ENCODE measurements at places on chromosomes 3 and 15. TPM values are rescaled to one million over a fixed set of nuclear protein-coding genes. Genes with fewer than 3 reads are reported as not detected.

GRCh38 chr3:14658978-14659377 is 7.4 kb downstream of the CCDC174 start:
- H3K4me1 ChIP-seq = peaks cover 2% of the 10 kb centered on the region
- H3K27ac ChIP-seq = no peak overlapping the region
- H3K4me3 ChIP-seq = no peak overlapping the region
- no peaks in the 10 kb centered on the region for H3K27me3 ChIP-seq

- H3K27ac ChIP-seq = no peak overlapping the region
- DNase-seq = no peak
- H3K4me1 ChIP-seq = no peaks in the 10 kb centered on the region
Observed at GRCh38 chr3:185089343-185089742, 63.5 kb downstream of the C3orf70 start.

GRCh38 chr3:127858937-127859336 is 36.6 kb upstream of the MGLL start:
- H3K27ac ChIP-seq = no peak overlapping the region
- no peaks in the 10 kb centered on the region for H3K4me1 ChIP-seq
- no peak overlapping the region for H3K4me3 ChIP-seq

DNA sequence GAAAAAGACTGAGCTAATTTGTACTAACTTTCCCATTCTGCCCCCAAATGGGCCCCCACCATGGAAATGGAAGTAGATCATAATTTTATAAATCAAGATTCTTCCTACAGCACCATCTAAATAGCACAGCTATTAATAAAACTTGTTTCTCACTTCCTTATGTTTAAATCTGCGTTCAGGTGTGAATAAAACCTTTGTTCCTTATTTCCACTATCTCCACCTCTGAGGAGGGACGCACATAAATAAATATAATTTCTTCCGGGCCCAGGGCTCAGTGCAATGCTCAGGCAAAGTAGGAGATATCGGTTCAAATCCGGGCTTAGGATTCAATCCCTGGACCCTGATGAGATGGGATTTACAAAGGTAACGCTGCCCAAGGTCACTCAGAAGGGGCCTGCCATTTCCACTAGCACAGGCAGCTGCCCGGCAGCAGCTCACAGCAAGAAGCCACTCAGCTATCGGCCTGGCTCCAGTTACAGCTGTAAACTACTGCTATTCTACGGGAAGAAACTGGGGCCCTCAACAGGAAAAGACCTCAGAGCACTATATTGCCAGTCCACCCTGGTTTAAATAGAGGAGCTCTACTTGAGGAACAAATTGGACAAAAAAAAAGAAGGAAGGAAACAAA is 52.5 kb downstream of the FOXP1 start:
- H3K4me3 ChIP-seq = no peak overlapping the region
- no peak overlapping the region for H3K27ac ChIP-seq
- no peaks in the 10 kb centered on the region for H3K4me1 ChIP-seq
- no peaks in the 10 kb centered on the region for H3K27me3 ChIP-seq

DNA sequence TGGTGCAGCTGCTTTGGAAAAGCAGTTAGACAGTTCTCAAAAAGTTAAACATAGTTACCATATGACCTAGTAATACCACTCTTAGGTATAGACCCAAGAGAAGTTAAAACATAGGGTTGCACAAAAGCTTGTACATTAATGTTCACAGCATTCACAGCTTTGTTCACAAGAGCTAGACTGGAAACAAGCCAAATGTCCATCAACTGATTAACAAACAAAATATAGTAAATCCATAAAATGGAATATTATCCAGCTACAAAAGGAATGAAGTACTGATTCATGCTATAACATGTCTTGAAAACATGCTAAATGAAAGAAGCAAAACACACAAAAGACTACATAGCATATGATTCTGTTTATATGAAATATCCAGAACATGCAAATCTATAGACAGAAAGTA is 2.8 kb upstream of the COPG1 start:
- H3K27ac ChIP-seq = no peak overlapping the region
- DNase-seq = no peak
- no peak overlapping the region for H3K4me3 ChIP-seq
- no peaks in the 10 kb centered on the region for H3K27me3 ChIP-seq
- H3K4me1 ChIP-seq = peaks cover 21% of the 10 kb centered on the region

- no peak overlapping the region for H3K4me3 ChIP-seq
- H3K36me3 ChIP-seq = no peaks in the 10 kb centered on the region
- H3K27ac ChIP-seq = no peak overlapping the region
- no peaks in the 10 kb centered on the region for H3K4me1 ChIP-seq
- no peak for DNase-seq
- H3K27me3 ChIP-seq = no peaks in the 10 kb centered on the region
Observed at GRCh38 chr3:40701016-40701588, 176.3 kb downstream of the ZNF621 start.

DNA sequence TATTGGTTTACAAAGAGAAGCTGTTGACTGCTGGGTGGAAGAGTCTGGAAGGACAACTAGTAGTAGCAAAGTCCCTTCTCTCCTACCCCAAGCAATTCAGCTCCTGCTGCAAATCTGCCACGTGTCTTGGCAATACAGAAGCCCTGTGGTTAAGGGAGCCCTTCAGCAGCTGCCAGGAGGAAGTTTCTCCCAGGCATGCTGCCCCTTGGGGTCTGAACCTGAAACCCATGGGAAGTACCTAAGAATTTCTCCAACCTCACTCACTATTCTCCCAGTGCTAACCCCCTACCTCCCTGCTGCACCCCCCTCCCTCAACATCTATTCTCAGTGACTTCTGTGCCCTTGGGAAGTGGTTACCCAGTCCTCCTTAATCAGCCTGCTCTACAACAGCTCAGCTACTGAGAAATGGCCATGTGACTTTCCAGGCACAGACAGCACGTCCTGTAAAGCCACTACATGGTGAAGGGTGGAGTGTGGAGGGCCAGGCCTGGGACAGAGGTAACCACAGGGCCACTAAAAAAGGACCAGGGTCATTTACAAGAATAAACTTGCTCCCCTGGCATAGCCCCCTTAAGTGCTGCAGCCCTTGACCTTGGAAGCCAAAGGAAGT is 316.6 kb downstream of the NTRK3 start:
- no peaks in the 10 kb centered on the region for H3K27me3 ChIP-seq
- DNase-seq = no peak
- no peak overlapping the region for H3K4me3 ChIP-seq

DNA sequence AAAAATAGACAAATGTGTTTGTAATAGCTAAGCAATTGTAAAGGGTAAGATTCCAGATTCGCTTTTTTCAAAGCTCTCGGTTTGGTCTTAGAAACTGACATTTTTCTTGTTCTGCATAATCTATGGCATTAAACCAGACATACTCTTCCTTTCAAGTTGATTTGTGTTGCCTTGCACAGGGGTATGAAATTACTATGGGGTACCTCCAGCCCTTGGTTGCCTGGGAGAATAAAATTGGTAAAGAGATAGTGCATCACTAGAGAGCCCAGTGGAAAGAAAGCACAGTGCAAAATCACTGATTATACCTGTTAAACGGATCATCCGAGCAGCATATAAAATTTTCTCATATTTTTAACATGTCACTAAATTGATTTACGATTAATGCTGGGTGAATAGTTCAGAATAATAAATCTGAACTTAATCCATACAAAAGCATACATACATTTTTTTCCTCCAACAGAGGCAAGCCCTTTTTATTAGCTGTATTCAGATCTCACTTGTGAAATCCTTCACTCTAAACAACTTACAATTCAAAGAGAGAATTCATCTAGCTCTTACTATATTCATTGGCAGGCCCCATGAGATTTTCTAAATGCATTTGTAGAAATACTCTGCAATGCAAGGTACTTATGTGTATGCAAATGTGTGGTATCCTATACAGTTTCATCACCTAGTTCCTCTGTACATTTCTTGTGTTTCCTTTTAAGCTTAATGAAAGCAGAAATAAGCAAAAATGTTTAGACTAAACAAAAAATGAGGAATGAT is 224.4 kb downstream of the ROBO1 start:
- H3K4me3 ChIP-seq = no peak overlapping the region
- H3K4me1 ChIP-seq = no peaks in the 10 kb centered on the region
- H3K27me3 ChIP-seq = no peaks in the 10 kb centered on the region
- no peak for DNase-seq
- H3K27ac ChIP-seq = no peak overlapping the region

Gene THSD4
- 21.5 TPM for total RNA-seq

DNA sequence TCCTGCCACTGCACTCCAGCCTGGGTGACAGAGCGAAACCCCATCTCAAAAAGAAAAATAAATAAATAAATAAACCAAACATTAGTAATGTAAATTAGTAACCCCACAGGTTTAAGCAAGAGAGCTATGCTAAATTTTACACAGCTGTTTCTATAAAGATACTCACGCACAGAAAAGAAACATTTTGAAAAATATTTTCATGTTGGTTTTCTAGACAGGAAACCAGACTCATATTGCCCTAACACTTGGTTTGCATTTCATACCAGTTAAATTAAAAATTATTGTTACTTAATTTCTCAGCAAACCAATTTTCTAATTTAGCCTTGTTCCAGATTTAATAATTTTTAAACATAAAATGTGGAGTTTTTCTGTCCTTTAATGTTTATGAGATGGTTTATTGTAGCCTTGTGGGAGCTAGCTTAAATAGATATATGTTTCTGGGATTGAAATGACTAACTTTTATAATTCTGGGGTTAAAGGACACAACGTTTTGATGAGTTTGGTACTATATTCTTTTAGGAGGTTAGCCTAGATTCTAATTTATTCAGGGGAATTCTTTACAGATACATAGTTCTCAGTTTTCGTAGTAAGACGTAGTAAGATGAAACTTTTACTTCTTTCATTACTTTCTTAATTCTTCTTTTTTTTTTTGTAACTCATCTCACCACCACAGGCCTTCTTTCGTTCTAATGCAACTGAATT is 42.6 kb upstream of the SLC4A7 start:
- no peaks in the 10 kb centered on the region for H3K27me3 ChIP-seq
- no peaks in the 10 kb centered on the region for H3K4me1 ChIP-seq
- H3K36me3 ChIP-seq = no peaks in the 10 kb centered on the region
- no peak overlapping the region for H3K4me3 ChIP-seq

DNA sequence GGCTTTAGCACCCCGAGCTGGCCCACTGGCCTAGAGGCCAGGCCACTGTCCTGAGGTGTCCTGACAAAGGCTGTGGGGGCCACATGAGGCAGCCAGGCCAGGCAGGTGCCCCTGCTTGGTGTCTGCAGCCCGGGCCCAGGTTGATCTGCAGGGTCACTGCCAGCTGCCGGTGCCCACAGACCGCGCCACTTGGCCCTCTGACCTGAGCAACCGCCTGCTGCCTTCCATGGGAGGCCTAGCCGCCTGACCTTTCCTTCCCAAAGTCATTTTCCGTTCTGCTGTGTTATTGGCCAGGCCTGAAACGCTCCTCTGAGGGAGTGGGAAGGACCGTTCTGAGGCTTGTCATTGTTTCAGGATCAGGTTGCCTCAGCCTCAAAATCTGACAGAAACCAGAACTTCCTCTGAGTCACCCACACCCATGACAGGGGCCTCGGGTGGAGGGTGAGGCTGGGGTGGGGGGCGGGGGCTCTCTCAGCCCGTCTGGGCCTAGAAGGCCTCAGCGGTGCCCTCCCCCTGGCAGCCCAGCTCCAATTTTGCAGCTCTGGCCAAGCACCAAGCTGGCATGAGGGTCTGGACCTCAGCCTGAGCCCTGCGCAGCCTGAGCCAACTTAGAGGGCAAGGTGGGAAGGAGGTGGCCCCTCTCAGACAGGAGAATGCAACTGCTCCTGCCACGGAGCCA is 140.7 kb upstream of the MEF2A start:
- DNase-seq = no peak
- no peak overlapping the region for H3K4me3 ChIP-seq
- H3K36me3 ChIP-seq = no peaks in the 10 kb centered on the region
- H3K27ac ChIP-seq = peak overlapping the region; percentile 5
- H3K27me3 ChIP-seq = no peaks in the 10 kb centered on the region

Gene IGSF11
- total RNA-seq = 105 TPM

DNA sequence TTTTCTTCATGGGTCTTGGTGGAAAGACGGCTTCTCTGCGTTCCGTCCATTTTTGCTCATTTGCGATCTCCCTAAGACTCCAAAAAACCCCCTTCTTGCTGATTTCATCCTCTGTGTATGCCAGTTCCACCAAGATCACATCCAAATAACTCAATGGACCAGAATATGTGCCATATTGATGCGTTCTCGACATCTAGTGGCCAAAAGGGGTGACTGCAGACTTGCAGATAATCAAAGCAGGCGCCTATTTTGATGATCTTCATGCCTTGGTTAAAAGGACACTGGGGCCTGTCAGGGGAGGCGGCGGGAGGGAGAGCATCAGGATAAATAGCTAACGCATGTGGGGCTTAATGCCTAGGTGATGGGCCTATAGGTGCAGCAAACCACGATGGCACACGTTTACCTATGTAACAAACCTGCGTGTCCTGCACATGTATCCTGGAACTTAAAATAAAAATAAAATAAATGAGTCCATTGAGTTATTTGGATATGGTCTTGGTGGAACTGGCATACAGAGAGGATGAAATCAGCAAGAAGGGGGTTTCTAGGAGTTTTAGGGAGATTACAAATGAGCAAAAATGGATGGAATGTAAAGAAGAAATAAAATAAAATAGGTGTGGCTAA is 104.2 kb upstream of the RAD18 start:
- peak; percentile 76 for DNase-seq
- H3K27ac ChIP-seq = no peak overlapping the region
- H3K4me3 ChIP-seq = no peak overlapping the region
- H3K36me3 ChIP-seq = no peaks in the 10 kb centered on the region
- H3K27me3 ChIP-seq = no peaks in the 10 kb centered on the region

- peaks cover 5% of the 10 kb centered on the region for H3K4me1 ChIP-seq
- no peak overlapping the region for H3K27ac ChIP-seq
- H3K36me3 ChIP-seq = no peaks in the 10 kb centered on the region
- no peaks in the 10 kb centered on the region for H3K27me3 ChIP-seq
- H3K4me3 ChIP-seq = no peak overlapping the region
Observed at GRCh38 chr3:193788189-193788991, 195.4 kb downstream of the OPA1 start.

DNA sequence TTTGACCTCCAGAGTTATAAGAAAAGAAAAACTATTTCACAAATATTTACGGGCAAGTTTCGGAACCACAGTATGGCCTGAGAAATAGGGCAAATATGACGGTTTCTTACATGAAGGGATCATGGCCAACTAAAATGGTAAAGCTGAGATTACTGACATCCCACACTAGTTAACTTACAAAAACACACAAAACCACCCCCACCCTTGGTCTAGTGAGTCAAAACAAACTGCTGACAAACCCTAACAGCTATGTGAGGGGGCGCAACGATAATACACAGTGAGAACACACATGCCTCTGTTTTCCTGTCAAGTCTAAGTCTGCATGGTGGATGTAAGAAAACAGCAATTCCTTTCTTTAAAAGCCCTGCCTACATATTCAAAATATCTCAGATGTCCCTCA is 32.3 kb downstream of the CBLB start:
- no peaks in the 10 kb centered on the region for H3K36me3 ChIP-seq
- no peak overlapping the region for H3K4me3 ChIP-seq
- no peaks in the 10 kb centered on the region for H3K27me3 ChIP-seq
- H3K4me1 ChIP-seq = no peaks in the 10 kb centered on the region
- no peak overlapping the region for H3K27ac ChIP-seq

Data from testis (tissue), 5 donors.